ENCODE measurements at places on chromosomes 2 and 18.

- no peak for DNase-seq
Observed at GRCh38 chr2:71545572-71546274, 92.4 kb downstream of the DYSF start.

DNA sequence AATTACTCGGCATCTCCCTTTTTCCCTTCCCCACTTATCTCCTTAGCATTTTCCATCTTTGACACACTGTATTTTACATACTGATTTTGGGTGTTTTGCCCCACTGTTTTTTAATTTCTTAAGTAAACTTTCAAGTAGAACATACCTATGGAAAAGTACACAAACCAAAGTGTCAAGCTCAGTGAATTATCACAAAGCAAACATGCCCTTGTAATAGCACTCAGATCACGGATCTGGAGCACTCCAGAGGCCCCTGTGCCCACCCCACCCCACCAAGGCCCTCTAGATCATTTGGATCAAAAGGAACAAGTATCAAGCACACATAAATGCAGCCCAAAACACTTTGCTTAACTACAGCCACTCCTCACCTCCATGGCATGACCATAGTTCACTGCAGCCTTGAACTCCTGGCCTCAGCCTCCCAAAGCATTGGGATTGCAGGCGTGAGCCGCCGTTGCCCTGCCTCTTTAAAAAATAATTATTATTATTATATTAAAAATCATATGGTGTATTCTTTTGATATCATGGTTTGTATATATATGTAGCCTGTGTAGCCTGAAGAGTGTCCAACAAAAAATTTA, 38.1 kb downstream of the FER1L5 start:
- DNase-seq, result no peak

DNA sequence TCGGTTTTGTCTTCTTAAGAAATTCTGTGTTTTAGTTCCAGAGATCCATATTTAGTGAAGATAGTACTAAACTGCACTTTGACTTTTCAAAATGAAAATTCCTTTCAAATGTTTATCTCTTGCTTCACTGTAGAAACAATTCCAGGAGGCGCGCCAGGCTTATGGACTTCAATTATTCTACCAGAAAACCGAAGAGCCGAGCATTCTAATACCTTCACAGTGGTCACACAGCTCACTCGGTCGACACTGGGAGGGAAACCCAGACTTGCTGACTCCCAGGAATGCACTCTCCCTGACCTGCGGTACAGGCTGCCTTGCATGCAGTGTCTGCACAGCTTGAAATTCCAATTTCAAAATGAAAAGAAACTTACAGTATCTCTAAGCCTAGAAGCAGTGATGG, 119.9 kb upstream of the PIEZO2 start:
- DNase-seq, result no peak

- no peak for DNase-seq
Observed at GRCh38 chr2:1884933-1885580, 140.7 kb upstream of the PXDN start.

DNA sequence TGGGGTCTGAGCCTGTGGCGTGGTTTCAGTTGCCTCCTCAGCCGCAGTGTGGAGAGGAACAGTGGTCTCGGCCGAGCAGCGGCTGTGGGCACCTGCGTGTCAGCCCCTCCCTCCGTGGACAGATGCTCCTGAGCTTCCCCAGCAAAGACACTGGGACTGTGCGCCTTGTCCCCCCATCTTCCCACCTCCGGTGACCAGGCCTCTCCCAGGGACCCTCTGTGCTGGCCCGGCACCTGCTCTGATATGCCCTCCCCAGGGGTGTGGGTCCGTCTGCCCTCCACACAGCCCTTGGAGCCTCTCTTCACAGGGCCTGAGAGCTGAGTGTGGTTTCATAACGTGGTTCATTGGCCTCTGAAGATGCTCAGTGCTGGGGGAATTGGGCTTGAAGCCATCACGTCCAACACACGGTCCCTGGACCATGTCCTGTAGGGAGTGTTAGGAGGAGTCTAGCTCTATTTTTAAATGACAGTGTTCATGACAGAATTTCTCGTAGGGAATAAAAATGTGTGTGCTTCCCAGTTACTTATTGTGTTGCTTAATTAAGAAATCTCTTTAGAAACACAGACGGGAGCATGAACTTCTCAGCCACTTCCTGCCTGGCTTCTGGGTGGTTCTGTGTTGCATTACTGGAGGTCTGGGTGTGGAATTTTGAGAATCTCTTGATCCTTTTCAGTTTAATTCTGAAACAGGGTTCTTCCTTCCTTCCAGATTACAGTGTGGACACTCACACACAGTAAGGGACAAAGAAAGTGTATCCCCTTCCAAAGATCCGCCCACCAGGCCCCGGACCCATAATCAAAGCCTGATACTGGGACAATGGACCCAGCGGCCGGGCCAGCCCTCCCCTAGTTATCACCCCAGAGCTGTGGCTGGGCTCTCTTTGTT, 110.7 kb downstream of the NFATC1 start:
- no peak for DNase-seq

- no peak for DNase-seq
Observed at GRCh38 chr2:21404827-21405625, 281.3 kb downstream of the TDRD15 start.

DNA sequence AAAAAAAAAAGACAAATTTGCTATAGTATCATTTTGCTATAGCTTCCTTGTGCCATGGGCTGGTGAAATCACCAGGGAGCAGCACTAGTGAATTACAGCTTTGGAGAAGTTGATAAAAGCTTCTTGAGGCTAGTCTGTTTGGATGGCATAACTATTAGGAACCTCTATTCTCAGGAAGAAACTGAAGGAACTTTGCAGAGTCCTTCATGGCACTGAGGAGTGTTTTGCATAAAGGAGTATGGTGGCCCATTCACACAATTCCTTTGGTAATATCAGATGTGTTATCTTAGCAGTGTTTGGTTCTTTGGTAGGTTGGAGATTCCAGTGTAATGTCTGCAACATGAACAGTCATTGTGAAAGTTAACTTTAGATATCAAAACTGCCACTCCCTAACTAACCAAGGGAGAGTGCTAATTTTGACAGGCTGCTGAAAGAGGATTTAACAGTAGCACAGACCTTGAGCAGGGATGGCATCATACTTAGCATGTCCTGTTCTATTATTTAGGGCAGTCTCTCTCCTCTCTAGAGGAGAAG, 76.6 kb upstream of the ZFP36L2 start:
- no peak for DNase-seq

DNA sequence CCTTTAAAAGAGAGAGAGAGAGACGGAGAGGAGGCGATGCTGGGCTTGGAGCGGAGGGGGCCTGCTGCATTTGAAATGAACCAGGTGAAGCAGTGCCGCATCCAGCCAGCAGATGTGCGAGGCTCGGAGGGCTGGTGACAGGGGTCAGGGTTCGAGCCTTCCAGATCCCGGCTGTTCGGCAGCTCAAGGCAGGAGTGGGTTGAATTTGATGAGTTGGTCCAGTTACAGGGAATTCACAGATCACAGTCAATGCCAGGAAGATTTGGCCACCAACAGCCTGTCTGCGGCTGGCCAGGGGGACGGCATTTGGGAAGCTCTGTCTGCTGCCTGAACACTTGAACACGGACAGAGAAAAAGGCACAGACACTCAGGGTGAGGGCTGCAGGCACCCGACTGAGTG, 48.6 kb downstream of the PTGR3 start:
- DNase-seq, result no peak

DNA sequence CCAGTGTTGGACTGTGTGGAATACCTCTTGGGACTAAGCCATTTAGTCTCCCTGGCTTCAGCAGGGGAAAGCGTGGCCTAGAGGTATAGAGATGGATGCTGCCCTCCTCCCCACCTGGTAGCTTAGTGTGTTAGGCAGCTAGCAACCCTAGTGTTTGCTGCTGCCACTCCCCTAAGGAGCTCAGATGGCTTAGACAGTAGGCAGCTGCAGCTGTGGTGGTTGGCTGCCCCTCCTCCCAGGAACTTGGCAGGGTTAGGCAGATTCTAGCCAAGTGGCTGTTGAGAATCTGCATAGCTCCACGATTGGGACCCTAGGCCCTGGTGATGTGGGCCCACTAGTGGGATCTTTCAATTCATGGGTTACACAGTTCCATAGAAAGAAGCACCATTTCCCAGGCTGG, 550.4 kb upstream of the CHAC2 start:
- DNase-seq, result no peak

DNA sequence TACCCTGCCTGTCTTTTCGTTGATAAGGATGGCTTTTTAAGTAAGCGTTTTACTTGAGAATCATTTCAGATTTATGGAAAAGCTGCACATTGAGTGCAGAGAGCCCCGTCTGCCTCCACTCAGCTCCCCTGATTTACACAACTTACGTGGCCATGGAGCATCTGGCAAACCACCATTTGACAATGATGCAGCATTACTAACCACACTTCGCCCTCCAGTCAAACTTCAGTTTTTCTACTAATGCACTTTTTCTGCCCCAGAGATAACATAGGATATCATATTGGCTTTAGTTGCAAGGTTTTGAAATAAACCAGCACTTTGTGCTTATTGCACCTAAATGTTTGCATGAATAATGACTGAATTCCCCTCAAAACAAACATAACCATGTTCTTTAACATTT, 165.1 kb upstream of the TPO start:
- no peak for DNase-seq

DNA sequence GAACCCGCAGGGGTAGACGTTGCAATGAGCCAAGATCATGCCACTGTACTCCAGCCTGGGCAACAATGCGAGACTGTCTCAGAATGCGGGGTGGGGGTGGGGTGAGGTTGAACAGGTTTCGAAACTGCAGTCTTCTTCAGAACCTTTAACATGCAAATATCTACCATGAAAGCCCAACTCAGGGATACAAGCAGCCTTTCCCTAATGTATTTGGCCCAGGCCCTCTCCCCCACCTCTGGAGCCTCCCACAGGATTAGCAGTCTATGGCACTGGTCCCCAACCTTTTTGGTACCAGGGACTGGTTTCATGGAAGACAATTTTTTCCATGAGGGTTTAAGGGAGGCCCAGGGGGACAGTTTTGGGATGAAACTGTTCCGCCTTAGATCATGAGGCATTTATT, 53.5 kb downstream of the CCBE1 start:
- DNase-seq, result no peak

DNA sequence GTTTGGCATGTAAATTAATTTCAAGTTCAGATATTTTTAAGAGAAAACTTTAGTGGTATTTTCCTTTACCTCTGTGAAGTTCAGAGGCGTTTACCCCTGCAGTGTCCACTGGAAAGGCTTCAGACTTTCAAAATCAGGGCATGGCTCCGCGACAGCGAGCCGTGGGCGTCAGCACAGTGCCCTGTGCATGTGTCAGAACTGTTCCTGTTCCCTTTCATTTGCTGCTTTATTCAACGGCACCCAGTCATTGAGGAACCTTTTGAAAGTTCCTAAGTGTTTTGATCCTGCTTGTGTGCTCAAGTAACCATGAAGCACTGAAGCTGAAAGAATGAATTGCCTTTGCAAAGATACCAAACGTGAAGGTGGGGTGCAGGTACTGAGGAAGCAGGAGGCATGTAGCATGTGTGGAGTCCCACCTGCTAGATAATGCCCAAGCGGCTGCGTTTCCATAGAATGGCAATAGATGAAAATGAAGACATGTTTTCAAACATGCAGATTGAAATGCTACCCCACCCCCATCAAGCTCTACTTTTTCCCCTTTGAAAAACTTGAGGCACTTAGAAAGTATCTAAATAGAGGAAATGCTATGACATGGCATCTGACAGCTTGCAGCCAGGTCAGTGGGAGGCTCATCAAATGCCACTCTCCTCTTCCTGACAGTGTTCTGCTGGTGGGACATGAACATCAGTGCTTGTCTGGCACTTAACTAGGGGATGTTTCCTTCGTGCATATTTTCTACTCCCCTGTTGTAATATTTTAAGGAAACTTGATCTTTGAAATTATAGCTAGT, 148.6 kb downstream of the ZNF236 start:
- DNase-seq, result no peak

DNA sequence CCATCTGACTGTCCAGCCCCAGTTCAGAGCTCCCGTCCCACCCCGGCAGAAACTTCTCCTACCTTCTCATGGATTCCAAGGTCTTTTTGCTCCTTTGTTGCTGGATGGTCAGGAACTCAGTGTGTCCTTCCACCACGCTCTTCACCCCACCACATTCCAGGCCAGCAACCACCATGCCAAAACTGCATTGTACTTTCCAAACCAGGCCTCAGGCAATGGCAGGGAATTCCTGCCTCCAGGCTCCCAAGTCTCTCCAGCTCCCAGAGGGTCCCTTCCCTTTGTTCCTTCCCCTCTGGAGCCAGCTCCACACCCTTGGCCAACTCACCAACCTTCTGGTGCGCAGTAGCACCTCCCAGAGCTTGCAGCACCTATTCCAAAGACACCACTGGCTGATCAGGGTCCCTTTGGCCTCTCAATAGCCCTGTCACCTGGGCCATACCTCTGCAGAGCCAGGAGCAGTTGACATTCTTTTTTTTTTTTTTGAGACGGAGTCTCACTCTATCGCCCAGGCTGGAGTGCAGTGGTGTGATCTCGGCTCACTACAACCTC, 8.1 kb downstream of the CHMP1B start:
- no peak for DNase-seq

DNA sequence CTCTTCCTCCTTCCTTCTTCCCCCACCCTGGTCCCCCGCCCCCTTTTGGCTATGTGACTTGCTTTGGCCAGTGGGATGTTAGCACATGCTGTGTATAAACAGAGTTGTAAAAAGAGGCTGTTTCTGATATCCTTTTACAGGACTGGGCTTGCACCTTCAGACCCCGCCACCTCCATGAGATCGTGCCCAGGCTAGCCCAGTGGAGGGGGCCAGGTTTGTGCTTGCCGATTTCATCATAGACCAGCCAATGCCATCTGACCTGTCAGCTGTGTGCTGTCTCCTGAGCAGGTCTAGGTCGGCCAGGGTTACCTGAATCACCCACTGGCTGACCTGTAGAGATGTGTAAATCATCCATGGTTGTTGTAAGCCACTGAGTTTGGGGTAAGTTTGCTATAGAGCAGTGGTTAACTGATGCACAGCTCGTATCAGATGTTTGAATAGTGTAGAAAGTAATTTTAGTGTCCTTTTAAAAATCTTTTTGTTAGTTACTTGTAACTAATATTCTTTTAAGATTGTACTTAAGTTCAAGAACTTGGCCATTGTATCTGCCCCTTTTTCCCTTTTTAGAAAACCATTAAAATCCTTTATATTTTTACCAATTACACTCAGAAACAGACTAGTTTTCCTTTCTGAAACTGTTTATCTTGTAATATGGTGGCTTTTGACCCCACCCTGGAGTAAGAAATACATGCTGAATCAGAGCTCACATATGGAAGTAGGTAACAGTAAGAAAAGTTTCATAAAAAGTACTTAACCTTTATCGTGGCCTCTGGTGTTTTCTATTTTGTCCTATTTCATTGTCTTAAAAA, 122.0 kb upstream of the MGAT5 start:
- DNase-seq, result no peak

DNA sequence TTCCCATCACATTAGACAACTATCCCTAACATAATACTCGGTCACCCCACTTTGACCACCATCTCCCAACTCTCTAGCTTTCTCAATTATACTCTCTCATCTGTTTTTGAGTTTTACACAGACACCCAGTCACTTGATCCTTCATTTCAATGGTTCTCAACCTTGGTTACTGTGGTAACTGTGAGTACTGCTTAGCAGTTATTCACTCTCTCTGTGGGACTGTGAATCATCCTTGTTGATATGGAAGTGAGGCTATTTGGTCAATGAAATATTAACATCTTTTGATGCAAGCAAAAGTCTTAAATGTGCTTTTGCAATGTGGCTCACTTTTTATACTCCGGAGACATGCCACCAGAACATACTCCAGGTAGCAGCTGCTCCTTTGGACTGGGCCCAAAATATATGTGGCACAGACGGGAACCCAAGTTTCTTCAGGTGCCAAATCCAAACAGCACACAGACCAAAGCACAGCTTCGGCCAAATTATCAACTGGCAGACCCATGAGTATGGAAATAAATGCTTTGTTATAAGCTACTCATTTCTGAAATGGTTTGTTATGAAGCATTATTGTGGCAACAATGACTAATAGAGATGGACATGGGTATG, 75.0 kb upstream of the SLC25A52 start:
- no peak for DNase-seq

Data from NCI-H2081 treated with DMSO at 0.1 percent for 48 hours (cell line).